NCI-H82 (cell line): ENCODE measurements at places on chromosomes 1 and 21.

GRCh38 chr1:29290414-29290985 lies 54.2 kb downstream of the PTPRU start:
- DNase-seq = no peak

- DNase-seq = no peak
Observed at GRCh38 chr21:39350094-39351005, 1.5 kb upstream of the HMGN1 start.

GRCh38 chr1:80392529-80392928 lies 1386.0 kb upstream of the ADGRL4 start:
- no peak for DNase-seq

GRCh38 chr1:28247612-28248272 lies 11.6 kb upstream of the SESN2 start:
- no peak for DNase-seq

DNA sequence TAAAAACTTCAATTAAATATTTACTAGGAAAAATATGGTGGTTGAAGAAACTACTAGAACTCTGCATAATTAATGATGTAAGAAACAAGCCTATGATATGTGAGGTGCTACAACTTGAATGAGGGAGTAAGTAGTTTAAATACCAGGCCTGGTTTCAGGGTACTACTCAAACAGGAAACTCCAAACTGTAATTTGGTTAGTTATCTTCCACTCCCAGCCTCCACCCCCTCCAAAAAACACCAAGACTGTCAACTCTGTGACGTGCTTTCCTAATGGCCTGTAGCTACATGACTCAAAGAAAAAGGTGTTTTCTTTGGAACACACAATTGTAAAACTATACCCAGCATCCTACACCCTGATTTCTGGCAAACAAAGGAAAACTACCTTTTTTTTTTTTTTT lies 55.9 kb upstream of the RCC1 start:
- DNase-seq = no peak

DNA sequence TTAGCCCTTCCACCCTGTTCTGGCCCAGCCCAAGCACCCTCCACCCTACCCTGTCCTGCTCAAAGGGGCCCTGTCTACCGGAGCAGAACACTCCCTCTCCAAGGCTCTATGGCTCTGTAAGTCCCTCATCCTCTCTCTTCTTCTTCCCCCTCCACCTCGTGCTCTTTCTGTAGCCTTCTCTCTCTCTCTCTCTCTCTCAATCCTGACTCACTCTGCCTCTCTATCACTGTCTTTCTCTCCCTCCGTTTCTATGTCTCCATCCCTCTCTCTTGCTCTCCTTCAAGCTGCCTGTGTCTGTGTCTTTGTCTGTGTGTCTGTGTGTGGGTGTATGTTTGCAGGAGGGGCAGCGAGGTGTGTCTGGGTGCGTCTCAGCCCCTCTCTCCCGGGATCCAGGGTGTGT lies 1.3 kb upstream of the ZNF678 start:
- no peak for DNase-seq

- no peak for DNase-seq
Observed at GRCh38 chr1:109478806-109479205, 4.9 kb upstream of the ATXN7L2 start.

- DNase-seq = no peak
Observed at GRCh38 chr1:183898001-183898396, 93.1 kb downstream of the RGL1 start.

DNA sequence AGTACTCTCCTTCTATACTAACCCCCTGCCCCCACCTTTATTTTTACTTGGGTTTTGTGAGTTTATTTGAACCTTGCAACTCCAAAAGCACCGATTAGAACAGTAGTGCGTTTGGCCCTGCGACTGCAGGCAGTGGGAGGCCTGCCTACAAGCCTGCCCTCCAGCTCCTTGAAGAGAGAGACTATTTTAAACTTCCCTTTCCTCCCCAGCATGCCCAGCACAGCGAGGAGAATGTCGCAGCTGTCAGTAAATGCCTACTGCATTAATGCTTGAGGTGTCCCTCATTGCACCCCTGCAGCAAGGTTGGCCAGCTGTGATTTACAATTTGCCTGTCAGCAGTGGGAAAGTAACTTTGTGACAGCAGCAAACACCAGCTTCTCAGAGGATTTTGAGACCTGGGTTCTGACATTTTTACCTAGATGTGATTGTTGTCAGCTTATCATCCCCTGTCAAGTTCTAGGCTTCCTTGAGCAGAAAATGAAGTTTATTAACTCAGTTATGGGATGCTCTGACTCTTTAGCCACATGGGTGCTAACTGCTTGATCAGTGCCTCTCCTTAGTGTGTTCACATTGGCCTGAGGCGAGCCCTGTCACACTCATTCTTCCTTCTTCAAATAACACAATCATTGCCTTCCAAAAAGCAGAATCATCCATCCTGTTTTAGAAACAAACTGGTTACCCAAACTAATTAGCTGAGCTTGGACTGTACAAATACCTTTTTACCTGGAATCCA lies 170.6 kb downstream of the PDE4B start:
- peak; percentile 6 for DNase-seq

DNA sequence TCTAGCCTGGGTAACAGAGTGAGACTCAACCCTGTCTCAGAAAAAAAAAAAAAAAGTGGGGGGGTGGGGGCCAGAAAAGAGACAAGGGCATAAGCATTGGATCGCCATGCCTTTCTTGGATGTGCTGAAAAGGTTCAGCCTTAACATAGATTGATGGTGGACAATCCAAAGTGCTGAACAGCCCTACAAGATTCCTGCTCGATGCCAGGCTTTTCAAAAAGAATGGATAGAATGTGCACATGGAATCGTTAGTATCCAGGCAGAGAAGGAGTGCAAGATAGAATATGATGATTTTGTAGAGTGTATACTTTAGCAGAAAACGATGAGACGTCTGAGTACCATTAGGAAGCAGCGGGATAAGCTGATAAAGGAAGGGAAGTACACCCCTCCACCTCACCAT lies 10.9 kb upstream of the COA7 start:
- DNase-seq = peak; percentile 54

GRCh38 chr1:229371624-229372023 lies 28.8 kb upstream of the CCSAP start:
- no peak for DNase-seq

- DNase-seq = no peak
Observed at GRCh38 chr1:3405974-3406867, 48.2 kb upstream of the ARHGEF16 start.

- no peak for DNase-seq
Observed at GRCh38 chr1:54010415-54011117, 7.4 kb downstream of the LDLRAD1 start.

DNA sequence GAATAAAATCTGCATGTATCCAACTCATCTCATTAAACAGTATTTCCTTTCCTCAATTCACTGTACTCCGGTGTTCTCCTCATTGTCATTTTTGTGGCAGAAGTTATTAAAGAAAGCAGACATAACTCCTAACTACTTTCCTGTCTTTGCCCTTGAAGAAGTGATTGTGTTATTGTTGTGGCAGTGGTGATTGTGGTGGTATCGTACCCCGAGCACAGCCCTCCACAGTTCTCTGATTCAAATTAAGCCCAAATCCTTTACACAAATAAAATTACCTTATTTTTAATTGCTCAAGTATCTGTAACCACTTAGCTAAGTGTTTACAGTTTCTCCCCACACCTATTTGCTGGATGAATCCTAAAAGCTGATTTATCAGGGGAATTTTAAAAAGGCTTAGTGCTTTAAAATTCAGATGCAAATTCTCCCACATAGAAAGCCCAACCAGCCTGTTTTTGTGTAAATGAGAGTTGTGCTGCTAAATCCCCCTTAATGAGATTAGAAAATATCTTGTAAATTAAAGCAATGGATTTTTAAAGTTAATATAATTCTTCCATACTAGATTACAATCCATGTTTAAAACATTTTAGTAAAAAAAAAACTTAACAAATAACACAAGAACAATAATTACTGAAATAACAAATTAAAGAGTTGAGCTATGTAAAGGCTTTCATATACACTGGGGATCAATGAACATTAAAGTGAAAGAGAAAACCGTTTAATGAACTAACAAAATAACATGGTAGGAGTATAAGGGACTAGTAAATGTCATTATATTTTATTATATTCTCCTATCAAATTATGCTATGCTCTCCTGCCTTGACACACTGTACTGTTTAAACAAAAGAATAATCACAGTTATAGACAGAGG lies 259.0 kb downstream of the NEGR1 start:
- DNase-seq = peak; percentile 84

GRCh38 chr1:169809370-169810095 lies 14.8 kb upstream of the METTL18 start:
- DNase-seq = peak; percentile 75

GRCh38 chr1:41474490-41475271 lies 9.8 kb downstream of the EDN2 start:
- no peak for DNase-seq

DNA sequence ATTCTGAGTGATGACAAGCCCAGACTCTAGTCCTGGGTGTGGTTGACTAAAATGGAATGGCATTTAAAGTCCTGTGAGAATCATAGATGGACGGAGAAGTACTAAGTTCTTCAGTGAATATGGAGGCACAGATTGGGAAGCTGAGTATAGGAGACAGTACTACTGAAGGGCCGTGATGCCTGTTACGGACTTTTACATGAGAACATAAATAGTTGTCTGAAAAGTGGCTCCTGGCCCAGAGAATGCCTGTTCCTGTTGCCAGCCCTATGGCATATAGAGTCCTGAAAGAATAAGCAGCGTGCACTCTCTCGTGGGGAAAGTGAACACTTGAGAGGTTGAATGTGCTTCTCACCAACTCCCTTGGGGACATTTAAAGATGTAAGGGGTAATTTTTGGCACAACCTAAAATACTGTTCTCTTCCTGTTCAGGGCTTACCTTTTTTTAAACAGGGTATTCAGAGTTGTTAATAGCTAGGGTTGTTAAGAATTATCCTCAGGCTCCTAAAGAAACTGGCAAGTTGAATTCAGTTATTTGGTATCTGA lies 20.4 kb downstream of the CCT8 start:
- no peak for DNase-seq

GRCh38 chr1:230706887-230707731 lies 6.8 kb downstream of the AGT start:
- no peak for DNase-seq
